WTC11 (cell line): ENCODE measurements at places on chromosomes 4 and X. TPM values are rescaled to one million over a fixed set of nuclear protein-coding genes. Genes with fewer than 3 reads are reported as not detected.
A peak's percentile ranks its signal among the peaks of the same experiment; 100 is the strongest.

- DNase-seq, result no peak
- peaks cover 19% of the 10 kb centered on the region for H3K4me1 ChIP-seq
- no peaks in the 10 kb centered on the region for H3K36me3 ChIP-seq
- H3K4me3 ChIP-seq, result no peak overlapping the region
These were observed 121.8 kb upstream of the PJA1 start for GRCh38 chrX:69287095-69287494.

DNA sequence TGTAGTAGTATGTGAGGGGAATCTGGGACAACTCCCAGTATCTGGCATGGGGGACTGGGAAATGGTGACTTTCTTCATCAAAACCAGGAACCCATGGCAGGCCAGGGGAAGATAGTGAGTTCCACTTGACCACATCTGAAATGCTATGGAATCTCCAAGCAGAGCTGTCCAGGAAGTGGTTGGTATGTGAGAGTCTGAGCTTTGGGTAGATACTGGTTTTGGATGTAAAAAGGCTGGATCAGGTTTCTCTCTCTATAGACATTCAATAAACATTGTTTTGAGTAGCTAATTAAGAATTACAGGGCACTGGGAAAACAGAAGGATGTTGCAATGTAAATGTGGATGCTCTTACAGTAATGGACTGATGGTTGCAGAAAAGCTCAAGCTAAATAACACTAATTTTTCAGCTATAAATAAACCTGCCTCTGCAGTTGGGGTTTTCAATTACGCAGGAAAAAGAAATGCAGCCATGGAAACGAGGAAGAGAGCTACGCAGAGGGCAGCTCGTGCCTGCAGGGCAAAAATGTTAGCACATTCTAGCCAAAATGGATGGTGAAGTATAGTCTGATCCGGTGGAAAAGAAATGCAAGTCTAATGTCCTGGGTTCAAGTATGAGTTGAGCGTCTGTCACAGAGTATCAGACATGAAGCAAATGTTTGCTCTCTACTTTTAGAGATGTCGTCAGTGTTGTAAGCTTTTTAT is 13.4 kb upstream of the CHRNA9 start:
- H3K27me3 ChIP-seq, result no peaks in the 10 kb centered on the region
- H3K27ac ChIP-seq, result no peak overlapping the region
- H3K4me3 ChIP-seq, result no peak overlapping the region

DNA sequence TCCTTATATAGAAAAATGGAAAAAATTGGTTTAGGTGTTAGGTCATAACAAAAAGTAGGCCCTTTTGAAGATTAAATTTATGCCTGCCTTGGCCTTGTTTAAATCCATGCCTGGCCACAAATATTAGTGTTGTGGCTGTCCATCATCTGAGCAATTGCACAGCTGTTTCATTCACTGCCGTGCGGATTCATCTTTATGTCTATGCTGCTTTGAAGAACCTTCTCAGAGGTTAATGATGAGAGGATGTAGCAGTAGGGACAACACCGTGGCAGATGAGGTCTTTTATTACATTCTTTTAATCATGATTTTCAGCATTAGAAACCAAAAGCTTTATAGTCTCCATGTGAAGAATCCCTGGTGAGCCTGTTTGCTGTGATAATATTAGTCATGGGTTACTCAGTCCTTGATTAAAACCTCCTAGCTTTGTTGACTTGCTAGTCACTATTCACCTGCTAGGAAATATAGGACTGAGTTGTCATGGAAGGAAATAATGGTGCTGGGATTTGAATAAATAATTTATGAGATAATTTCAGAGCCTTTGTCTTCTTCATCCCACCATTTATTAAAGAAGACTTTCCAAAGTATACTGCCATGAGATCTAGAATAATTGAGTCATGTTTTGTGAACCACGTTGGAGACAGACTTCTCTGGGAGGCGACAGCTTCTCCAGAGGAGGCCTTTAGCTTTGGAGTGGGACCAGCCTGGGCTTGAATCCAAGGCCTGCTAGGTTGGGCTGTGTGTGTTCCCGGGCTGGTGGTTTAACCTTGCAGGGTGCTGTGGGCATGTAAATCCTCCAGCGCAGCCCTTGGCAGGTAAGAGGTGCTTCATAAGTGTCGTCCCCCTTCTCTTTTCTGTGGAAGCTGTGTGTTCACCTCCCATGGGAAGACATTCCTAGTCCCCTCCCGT is 53.5 kb downstream of the PTTG2 start:
- no peak for DNase-seq
- no peak overlapping the region for H3K4me3 ChIP-seq
- H3K36me3 ChIP-seq, result no peaks in the 10 kb centered on the region; the same call in 1 of the 2 replicates
- no peaks in the 10 kb centered on the region for H3K27me3 ChIP-seq
- peak overlapping the region; percentile 79; the same call in 1 of the 2 replicates for H3K27ac ChIP-seq

Gene BGN
- total RNA-seq, result 1.8 to 3.7 TPM (median 3.2 TPM) in 3 replicates

Gene XKRX
- 1.1 to 1.3 TPM (median 1.2 TPM) in 3 replicates for total RNA-seq

Gene MUC7
- total RNA-seq, result not detected in 3 replicates
